Hematopoietic multipotent progenitor cell treated with erythropoietin and hydrocortisone succinate and interleukin-3 and kit ligand, for 17 days (in vitro differentiated cells): ENCODE measurements at places on chromosomes 12 and 14.

DNA sequence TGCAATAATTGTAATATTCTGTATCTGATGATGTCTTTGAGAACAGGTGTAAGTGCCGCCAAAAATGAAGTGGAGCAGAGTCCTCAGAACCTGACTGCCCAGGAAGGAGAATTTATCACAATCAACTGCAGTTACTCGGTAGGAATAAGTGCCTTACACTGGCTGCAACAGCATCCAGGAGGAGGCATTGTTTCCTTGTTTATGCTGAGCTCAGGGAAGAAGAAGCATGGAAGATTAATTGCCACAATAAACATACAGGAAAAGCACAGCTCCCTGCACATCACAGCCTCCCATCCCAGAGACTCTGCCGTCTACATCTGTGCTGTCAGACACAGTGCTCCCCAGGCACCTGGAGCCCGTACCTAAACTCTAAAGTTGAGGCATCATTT, 268.7 kb downstream of the DAD1 start:
- no peak for DNase-seq

GRCh38 chr12:87311206-87311605, 718.0 kb downstream of the C12orf50 start:
- no peak for DNase-seq

GRCh38 chr12:53380794-53381730, 1.1 kb downstream of the SP1 start:
- no peak for DNase-seq

GRCh38 chr12:116165036-116165425, 112.5 kb downstream of the MED13L start:
- DNase-seq = peak; percentile 38

DNA sequence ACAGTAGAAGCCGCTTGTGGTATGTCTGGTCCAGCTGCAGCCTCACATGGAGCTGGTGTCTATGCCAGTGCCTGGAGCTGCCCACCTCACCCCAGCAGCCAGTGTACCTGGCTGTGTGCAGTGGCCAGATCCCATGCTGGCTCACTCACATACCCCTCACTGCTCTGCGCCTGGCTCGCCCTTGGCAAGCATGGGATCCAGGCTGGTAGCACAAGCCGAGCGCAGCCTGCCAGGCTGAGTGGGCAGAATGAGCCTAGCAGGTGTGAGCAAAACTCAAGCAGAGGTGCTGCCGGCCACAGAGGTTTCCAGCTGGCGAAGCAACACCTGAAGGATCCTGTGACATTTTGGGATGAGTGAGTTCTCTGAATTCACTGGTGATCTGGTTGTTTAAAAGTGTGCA, 5.0 kb upstream of the BTBD7 start:
- no peak for DNase-seq

GRCh38 chr14:99718031-99718810, 34.1 kb downstream of the CYP46A1 start:
- no peak for DNase-seq

GRCh38 chr14:91154851-91155625, 41.2 kb downstream of the DGLUCY start:
- DNase-seq = no peak

DNA sequence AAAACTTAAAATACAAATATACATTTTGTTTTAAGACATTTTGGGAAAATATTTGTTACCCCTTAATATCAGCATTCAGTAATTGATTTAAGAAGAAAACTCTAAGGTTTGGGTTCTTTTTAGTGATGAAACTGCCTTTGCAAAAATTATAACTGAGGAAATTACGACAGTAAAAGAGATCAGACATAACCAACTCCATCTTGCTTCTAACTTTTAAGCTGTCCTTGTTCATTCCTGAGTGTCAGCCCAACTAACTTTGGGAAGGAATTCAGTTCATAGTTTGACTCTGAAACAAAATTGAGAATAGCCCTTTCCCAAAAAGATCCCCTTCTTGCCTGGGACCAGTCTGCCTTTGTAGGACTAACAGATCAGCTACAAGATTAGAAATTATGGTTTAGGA, 93.0 kb downstream of the TMTC1 start:
- no peak for DNase-seq

GRCh38 chr14:95382747-95383146, 63.0 kb upstream of the CLMN start:
- no peak for DNase-seq

DNA sequence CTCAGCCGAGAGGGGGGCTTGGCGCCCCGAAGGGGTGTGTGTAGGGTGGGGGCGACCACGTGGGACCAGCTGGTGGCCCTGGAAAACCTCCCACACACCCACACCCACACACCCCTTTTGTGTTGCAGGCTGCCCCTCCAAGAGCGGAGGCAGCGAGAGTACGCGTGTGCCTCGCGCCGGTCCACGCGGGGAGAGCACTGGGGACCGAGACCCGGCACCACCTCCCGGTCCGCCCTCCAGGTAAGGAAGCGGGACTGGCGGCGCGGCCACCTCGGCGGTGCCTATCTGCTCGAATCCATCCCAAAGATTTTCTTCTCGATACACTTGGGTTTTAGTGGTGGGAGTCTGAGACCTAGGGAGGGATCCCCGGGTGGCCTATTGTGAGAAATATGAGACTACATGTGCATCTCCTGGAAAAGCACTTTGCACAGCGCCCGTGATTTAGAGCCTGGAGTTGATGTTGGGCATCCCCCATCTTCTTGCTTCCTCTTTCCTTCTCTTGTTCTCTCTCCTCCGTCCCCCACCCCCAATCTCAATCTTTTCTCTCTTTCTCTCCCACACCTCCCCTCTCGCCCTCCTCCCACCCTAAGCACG, 393 bp downstream of the SYT1 start:
- DNase-seq = no peak

GRCh38 chr12:13126494-13126893, 23.0 kb upstream of the GSG1 start:
- DNase-seq = no peak

GRCh38 chr14:103801459-103801858, 45.9 kb downstream of the PPP1R13B start:
- no peak for DNase-seq

- DNase-seq = no peak
Observed at GRCh38 chr14:68678471-68678870, 114.4 kb downstream of the ZFP36L1 start.

DNA sequence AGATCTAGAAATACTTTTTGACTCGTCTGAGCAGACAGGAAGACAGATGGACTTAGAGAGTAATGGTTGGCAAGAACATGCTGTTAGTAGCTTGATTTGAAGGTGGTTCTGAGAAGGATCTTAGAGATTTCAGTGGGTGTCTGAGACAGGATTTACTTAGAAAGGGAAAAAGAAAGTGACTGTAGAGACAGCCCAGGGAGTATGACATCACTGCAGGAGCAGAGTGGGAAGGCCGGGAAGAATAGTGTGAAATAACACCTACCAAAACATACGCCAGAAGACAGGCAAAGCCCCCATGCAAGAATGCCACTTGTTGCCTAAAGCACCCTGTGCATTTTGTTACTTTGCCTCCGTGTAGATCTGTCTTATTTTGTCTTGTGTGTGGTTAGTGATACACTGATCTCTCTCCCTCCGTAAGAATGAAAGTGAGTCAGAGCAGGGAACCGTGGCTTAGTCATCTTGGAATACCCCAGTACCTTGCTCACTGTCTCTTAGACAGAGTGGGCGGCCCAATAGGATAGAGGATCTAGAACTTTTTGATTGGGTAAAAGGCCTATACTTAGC, 161.3 kb upstream of the IFNG-AS1 start:
- DNase-seq = no peak

GRCh38 chr14:23058654-23059504, 1.6 kb upstream of the CDH24 start:
- DNase-seq = no peak

DNA sequence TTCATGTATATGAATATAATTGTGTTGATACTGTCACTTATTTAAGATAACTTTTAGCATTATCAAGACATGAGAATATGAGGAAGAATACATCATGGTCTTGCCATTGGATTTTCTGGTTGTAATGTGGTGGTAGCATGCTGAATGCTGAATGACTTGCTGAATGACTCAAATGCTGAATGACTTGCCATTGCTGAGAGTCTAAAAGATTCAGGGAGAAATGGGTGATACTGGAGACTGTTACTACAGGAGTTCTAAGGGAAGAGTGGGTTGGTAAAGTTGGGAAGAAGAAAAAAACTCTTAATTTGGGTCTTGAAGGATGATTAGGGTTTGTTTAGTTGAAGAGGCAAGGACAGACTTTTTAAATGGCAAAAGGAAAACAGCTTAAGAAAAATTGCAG, 72.1 kb upstream of the MANSC4 start:
- no peak for DNase-seq

DNA sequence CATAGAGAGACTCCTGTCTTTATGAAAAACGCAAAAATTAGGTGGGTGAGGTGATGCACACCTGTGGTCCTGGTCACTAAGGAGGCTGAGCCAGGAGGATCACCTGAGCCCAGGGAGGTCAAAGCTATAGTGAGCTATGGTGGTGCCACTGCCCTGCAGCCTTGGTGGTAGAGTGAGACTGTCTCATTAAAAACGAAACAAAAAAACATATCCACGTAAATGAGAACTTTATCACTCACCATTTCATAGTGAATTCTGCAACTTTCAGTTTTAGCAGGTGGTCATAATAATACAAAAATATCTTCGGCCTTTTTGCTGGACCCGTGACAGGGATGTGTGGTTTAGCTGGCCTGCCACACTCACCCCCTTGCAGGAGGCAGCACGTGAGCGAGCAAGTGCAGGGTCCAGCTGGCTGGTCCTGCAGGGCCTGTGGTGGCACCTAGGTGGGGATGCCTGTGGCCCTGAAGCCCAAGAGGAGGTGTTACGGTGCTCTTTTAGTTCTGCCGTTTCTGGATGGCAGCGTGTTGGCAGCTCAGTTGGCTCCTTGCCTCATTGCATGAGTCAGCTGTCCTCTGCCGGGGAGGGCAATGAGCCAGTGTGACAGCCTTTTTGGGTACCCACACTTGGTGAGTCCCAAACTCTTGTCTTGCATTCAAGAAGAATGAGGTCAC, 1330.7 kb upstream of the TMEM132C start:
- DNase-seq = peak; percentile 82
